ENCODE measurements at places on chromosomes 5 and 9.
A peak's percentile ranks its signal among the peaks of the same experiment; 100 is the strongest.

DNA sequence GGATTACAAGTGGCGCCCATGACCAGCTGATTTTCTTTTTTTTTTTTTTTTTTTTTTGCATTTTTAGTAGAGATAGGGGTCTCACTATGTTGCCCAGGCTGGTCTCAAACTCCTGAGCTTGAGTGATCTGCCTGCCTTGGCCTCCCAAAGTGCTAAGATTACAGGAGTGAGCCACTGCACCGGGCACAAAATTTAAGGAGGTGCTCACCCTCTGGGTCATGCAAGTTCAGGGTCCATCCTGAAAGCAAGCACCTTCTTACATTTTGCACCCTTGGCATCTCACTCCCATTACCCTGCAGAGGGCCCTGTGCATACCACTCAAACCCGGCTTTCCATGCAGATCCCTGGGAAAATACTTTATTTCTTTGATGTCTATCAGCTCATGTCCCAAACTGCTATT, 95.6 kb upstream of the ADRA1B start:
- DNase-seq, result no peak

DNA sequence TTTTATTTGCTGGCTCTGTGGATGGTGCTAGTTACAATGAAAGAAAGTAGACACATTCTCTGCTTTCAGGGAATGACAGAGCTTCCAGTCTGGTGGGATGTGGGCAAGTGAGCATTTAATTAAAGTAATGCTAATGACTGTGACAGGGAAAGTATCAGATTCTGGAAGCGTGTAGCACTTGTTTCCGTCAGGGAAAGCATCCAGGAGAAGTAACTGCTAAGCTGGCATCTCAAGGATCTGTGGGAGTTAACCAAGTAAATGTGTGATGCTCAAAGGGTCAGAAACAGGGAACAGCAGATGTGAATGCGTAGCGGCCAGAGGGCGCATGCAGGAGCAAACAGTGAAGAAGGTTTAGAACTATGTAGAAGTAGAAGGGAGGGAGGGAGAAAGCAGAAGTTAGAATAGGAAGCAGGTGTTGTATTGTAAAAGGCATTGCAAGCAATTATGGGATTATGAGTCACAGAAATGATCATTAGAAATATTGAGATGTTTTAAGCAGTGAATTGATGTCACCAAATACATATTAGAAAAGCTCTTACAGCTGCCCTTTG, 12.2 kb downstream of the KLHL9 start:
- no peak for DNase-seq

DNA sequence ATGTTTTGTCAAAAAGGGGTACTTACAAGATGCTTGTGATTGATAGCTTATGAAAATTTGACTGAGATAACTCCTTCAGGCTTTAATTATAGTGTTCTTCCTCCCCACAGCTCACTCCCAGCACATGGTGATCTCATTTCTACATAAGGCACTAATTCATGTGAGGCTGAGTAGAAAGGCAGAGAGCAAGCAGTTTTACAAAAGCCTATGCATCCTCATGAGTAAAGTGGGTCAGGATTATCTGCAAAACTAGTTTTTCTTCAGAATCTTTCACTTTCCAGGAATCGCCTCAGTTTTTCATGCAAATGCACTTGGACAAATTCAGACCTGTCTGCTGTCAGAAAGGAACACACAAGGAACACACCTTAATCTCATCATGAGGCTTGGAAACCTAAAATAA, 92.1 kb upstream of the FBN2 start:
- DNase-seq, result no peak

DNA sequence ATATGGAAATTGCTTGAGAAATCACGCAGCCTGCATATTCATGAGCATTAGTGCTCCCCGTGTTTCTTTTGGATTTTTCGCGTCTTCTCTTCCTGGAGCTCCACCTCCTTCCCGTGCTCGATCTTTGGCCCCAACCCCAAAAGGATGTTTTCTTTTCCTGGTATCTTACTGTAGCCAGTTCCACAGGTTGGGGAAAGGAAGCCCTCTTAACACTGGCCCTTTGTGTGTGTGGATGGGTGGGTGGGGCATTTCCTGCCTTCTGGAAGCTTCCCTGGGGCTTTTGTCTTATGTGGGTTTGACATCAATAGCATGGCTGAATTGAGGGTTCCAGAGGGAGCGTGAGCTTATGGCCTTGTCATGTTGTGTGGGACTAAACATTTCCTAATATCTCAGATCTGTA, 21.9 kb downstream of the STXBP1 start:
- no peak for DNase-seq

- DNase-seq, result no peak
Measured at GRCh38 chr9:33498387-33498786, 24.7 kb upstream of the NOL6 start.

GRCh38 chr5:43400082-43400481, 12.1 kb downstream of the CCL28 start:
- DNase-seq, result no peak

GRCh38 chr5:2251298-2251697, 368.6 kb upstream of the IRX4 start:
- no peak for DNase-seq

GRCh38 chr9:79577969-79578723, 6.4 kb downstream of the TLE4 start:
- peak; percentile 66 for DNase-seq

DNA sequence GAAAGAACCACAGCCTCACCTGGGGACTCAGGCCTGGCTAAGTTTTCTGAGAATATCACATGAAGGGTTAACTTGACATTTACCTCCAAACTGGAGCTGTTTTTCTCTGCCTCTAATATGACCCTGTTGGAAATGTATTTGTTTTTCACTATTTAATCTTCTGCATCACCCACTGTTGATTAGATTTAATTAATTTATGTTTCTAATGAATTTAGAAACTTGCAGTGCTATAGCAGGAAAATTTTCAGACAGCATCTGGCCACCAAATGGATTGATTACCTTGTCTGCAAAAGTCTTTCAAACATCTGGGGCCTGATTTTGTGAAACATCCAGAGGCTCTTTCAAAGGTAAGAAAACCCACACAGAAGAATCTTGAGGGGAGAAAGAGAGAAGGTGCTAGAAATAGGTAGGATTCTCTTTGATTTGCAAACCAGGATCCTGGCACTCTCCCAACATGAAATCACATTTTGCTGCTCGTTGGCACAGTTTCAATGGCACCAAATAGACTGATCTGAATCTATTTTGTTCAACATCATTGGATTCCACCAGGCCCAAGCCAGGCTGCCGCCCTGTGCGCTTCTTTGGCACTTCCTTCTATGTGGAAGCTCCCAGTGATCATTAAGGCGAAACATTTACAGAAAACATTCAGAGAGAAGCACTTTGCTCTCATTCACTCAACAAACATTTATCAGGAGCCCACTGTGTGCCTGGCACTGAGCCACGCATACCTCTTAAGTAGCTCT, 157.3 kb downstream of the PPP2R2B start:
- DNase-seq, result no peak

- DNase-seq, result no peak
Measured at GRCh38 chr9:130599625-130600024, 20.2 kb downstream of the FUBP3 start.

GRCh38 chr5:72720205-72720604, 96.3 kb upstream of the TNPO1 start:
- no peak for DNase-seq

DNA sequence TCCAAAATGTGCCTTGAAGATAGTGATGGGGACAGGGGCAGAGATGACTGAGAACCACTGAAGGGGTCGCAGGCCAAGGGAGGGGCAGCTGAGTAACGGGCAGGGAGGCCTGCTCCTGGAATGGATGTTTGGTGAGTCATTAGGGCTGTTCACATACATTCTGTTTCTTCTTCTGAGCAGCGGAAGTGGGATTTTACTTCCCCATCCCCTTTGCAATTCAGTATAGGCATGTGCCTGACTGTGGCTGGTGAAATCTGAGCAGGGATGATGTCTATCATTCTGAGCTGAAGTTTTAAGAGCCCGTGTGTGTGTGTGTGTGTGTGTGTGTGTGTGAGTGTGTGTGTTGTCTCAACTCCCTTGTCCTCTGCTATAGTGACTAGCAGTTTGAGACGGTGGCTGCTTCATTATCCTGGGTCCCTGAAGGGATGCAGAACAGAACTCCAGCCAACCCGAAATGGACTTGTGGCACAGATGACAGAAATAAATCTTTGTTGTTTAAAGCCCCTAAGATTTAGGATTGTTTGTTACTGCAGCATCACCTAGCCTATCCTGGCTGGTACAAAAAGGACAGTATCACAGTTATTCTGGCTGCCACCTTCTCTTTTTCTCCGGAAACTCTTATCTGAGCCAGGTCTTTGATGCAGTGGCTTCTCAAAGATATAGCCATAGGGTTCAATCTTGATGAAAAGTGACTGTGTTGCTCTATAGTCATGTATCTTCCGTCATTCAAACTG, 29.2 kb upstream of the TGFBI start:
- DNase-seq, result no peak

DNA sequence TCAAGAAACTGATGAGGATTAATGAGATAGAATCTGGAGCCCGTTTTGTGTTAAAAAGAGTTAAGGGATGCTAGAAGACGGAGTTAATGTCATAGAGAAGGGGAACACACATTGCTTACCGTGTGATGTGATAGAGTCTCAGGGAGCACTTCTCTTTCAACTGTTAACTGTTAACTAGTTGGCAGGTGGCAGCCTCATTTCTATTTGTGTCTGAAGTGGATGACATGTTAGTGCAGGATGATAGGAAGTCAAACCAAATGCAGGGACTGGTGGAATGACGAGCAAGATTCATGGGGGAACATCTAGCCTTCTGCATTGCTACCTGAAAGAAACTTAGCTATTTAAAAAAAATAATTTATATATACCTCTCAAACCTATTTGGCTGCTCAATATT, 222.7 kb downstream of the MAST4 start:
- no peak for DNase-seq

GRCh38 chr5:141804475-141804874, 73.7 kb downstream of the PCDH1 start:
- no peak for DNase-seq

- DNase-seq, result no peak
Measured at GRCh38 chr9:132365986-132366385, 11.2 kb upstream of the SETX start.

DNA sequence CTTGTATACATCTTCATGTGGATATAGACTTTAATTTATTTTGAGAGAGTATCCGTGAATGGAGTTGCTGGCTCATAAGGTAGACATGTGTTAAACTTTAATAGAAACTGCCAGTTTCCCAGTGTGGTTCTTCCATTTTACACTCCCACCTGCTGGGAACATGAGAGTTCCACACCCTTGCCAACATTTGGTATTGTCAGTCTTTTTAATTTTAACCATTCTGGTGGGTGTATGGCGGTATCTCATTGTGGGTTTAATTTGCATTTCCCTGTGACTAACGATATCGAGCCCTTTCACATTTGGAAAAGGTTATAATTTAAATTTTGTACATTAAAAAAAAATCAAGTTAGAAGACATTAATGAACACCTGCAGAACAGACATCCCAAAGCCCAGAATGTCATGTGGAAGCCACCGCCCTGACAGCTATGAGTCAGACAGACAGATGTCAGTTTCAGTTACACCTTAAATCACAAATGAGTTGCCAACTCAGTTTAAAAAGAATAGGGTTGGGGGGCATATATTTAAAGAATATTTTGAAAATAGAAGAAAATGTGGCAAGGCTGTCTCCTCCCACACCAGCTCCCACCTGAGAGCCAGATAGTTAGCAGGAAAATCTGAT, 36.9 kb downstream of the ANKRD33B start:
- DNase-seq, result no peak

DNA sequence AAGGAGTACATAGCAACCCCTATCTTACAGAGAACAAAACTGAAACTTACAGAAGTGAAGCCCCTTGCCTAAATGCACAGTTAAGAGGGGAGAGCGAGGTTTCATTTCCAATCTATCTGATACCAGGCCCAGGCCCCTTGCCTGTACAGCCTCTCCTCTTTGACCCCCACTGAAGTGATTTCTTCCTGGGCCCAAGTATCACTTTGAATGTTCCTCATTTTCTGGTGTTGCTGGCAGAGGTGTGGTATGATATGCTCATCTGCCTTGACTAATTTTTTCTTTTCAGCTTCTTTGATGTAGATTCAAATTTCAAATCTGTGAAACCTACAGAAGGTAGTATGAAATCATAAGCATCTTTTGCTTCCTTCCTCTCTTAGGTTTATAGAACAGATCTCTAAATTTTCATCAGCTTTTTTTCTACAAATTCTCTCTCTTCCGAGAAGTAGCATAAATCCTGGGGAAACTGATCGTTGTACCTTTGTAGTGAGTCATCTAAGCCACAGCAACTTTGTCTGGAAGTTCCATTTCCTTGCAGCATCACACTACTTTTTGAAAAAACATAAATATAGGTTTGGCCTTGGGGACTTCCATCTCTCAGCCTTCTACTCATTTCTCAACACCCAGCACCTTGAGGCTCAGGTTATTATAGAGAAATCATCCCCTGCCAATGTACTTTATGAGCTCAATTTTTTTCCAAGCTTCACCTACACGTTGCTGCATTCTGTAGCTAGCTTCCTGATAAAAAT, 402.4 kb upstream of the PTGER4 start:
- no peak for DNase-seq

DNA sequence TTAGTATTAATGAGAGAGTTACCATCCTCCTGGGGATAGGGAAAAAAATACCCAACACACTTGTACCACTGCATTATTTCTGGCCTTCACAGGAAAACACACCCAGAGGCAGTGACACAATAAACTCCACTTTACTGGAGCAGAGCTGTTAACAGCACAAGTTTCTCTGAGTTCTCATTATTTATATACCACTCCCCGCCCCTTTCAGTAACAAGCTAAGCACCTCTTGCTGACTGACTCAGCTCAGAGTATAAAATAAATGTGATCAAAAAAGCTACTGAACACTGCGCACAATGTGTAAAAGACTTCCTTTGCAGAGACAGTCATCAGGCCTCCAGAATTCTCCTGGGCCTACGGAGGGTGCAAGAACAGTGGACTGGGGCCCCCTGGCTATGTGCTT, 21.6 kb downstream of the KLF9 start:
- no peak for DNase-seq

GRCh38 chr5:40071870-40072269, 607.8 kb upstream of the PTGER4 start:
- no peak for DNase-seq

GRCh38 chr9:104903609-104904008, 24.3 kb downstream of the ABCA1 start:
- peak; percentile 32 for DNase-seq

- DNase-seq, result no peak
Measured at GRCh38 chr5:172071309-172071875, 65.0 kb upstream of the FBXW11 start.

DNA sequence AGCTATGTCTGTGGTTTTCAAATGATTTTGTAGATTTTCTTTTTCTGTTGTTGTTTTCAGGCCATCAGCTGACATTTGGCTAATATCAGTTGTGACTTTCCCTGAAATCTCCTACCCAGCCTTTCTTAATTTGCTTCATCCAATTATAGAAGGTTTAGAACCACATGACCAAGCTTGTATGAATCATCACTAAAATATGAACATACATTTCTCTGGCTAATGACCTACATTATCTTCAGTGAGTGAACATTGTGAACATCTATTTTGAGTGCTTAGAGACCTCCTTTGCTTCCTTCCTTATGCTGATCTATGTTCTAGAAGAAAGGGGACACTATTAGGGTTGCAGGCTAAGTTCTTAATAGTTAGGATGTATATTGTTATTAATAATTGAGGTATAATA, 532.5 kb downstream of the RAB3C start:
- DNase-seq, result no peak

GRCh38 chr9:92561374-92562330, 25.9 kb upstream of the ECM2 start:
- DNase-seq, result no peak
